ENCODE measurements at places on chromosomes 5 and 9.

GRCh38 chr5:144189800-144190429 lies 19.2 kb downstream of the KCTD16 start:
- DNase-seq: no peak

GRCh38 chr5:82365744-82366228 lies 87.6 kb upstream of the RPS23 start:
- DNase-seq: peak; percentile 35

GRCh38 chr5:181189363-181189961 lies 15.5 kb downstream of the TRIM7 start:
- no peak for DNase-seq

- peak; percentile 64 for DNase-seq
Measured at GRCh38 chr9:134670042-134670525, 28.5 kb downstream of the COL5A1 start.

GRCh38 chr9:3467593-3468219 lies 58.1 kb downstream of the RFX3 start:
- DNase-seq: peak; percentile 69

GRCh38 chr9:105154723-105155191 lies 89.7 kb upstream of the SLC44A1 start:
- DNase-seq: no peak

DNA sequence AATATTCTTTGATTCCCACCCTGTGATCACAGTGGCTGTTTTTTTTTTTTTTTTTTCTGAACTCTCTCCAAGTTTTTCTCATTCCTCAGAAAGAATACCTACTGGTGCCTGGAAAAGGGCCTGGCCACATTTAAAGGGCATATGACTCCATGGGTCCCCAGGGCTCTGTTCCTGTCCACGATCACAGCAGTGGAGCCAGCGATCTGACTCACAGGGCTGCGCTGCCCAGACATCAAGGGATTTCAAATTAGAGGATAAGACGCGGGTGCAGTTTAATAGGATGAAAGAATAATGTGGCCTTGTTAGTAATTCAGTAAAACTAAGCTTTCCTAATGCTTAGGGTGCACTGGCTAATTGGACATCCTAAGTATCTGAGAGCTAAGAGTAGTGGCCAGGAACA lies 175.1 kb upstream of the MSX2 start:
- no peak for DNase-seq

DNA sequence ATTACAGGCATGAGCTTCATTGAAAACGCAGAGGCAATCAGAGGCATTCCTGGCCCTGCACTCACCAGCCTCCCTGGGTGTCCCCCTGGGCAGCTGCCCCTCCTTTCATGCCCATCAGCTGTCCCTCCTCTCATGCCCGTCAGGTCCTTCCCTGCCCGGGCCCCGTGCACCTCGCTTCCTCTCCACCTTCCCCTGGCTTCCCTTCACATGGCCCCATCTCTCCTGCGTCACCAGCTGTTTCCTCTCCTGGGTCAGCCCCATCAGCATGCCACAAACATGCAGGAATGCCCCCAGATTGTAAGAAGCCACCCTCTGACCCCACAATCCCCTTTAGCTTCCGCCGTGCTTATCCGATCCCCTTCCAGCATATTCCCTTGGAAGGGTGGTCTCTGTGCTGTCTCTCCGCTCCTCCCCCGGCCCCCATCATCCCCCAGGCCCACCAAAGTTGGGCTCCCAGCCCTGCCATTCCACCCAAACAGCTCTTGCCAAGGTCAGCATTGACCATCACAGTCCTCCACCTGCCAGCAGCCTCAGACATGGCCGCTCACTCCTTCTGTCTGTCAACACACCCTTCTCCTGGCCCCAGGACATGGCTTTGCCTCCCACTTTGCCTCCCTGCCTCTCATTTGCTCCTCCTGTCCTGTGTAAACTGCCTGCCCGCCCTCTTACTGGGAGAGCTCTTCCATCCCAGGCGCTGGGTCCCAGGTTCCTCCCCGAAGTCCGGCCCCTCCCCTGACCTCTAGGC lies 98.6 kb upstream of the IER5L start:
- no peak for DNase-seq

DNA sequence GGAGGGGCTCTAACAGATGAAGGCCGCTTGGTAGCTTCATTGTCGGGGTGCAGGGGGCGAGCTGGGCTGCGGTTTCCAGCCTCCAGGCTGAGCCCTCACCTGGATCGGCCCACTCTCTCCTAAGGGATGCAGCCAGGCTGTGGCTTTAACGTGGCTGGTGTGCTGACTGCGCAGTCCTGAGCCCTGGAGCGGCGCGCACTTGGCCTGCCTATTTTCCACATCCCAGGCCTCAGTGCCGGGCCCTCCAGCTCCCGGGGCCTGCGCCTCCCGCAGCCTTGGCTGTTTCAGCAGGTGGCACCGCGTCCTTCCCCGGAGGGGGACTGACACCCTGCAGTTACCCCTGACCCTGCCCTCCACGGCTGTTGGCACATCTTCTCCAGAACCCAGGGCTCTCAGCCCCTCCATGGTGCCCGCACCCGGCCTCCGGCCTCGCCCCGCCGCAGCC lies 1.4 kb downstream of the RNU6ATAC start:
- no peak for DNase-seq

- peak; percentile 7 for DNase-seq
Measured at GRCh38 chr5:88792144-88792840, 90.7 kb downstream of the MEF2C start.

DNA sequence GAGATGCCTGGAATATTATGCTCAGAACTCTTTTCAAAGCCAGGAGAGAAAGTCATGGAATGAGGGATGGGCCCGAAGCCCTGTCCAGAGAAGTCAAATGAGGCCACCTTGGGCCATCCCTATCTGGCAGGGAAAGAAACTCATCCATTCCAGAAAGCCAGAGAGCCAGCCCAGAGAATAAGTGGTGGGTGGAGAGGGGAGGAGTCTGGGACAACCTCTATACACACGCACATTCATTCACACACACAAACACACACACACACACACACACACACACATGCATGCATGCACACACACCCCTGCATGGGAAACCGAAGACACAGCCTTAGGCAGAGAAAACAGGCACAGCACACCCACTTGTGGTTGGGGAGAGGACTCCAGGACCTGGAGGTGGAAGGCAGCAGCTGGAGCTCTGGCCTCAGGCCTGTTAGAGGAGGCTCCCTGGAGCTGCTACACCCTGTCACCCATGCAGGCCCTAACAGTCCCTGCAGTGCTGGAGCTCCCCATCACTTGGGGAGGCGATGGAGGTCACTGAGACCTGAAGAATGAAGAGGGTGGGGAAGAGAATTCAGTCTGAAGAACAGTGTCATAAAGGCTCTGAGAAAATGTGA lies 38.0 kb downstream of the TGFBI start:
- DNase-seq: peak; percentile 58

DNA sequence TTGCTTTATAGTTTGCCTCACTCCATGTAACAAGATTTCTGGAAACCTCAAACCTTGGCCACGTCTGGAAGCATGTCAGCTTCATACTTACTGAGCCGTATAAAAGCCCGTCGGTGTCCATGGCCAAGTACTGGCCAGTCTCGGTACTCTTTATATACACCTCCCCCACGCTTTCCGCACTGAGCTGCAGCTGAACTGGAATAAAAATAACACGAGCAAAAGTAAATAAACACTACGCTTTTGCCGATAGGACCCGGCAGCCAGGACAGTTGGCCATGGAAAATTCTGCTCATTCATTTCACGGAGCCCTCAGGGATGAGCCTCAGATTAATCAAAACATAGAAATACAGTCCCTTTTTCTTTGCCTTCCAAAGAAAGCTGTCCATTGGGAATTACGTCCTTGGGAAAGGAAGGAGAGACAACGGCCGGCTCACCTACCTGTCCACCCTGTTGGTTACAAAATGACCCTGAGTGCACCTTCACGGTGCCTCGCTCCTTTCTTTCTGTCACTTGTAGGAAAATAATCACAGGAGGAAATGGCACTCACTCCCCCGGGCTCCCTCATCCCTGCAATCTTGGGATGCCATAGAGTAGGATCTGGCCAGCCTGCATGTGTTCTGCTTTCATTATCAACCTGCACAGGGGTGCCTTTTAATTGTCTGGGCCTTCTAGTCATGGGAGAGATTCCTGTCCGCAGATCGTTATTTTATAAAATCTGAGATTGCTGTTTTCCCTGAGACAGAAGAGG lies 85.1 kb downstream of the FGF1 start:
- DNase-seq: peak; percentile 39

GRCh38 chr5:116652903-116653302 lies 78.3 kb upstream of the SEMA6A start:
- DNase-seq: no peak

GRCh38 chr9:23962101-23962500 lies 136.1 kb upstream of the ELAVL2 start:
- DNase-seq: no peak

DNA sequence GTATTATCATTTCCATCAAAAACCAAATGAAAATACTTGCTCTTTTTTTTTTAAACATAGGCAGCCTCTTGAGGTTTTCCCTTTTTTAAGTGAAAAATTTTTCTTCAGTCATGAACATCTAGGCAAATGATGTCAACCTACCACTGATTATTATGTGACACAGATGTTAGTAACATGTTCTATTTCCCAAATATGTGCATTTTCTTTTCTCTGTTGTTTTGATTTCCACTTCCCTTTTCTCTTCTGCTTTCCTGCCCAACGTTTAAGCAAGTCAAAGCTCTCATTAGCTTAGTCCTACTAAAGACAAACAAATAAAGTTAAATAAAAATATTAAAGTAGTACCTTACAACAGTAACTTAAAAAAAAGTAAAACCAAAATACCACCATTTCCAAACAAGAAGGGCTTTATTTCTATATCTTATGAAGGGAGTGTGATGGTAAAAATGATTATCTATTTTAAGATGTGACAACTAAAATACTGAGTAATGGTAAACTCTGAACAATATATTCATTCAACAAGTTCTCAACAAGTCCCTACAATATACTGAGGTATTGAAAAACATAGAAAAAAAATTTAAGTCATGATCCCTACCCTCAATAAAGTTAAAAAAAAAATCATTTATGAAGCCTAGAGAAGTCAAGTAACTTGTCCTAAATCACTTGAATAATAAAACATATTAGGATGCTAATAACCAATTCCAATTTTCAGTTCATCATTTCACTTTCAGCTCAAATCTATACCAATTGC lies 9.4 kb downstream of the SLC38A9 start:
- DNase-seq: no peak

All from AG08395 (cell line).